ENCODE measurements at places on chromosomes 13 and 19.

DNA sequence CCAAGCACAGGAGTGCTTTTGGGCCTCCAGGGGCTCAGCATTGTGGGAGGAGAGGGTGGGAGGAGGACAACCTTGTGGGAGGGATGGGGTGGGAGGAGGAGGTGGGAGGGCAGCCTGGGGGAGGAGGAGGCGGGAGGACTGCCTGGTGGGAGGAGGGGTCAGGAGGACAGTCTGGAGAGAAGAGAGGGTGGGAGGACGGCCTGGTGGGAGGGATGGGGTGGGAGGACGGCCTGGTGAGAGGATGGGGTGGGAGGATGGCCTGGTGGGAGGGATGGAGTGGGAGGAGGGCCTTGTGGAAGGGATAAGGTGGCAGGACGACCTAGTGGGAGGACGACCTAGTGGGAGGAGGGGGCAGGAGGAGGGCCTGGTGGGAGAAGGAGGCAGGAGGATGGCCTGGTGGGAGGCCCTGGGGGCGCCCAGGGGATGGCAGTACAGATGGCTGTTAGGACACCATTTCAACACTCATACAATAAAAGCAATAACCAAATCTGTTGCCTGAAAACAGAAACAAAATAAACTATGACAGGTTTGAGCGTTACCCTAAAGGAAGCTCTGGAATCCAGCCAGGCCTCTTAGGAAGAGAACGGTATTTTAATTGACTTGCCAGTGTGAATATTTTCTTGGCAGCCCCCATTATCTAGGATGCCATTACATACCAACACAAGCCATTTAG lies 63.7 kb downstream of the CRYL1 start:
- no peak for DNase-seq

GRCh38 chr19:5360003-5360780 lies 19.6 kb upstream of the PTPRS start:
- no peak for DNase-seq

GRCh38 chr19:35040826-35041547 lies 534 bp upstream of the HPN start:
- DNase-seq: no peak

DNA sequence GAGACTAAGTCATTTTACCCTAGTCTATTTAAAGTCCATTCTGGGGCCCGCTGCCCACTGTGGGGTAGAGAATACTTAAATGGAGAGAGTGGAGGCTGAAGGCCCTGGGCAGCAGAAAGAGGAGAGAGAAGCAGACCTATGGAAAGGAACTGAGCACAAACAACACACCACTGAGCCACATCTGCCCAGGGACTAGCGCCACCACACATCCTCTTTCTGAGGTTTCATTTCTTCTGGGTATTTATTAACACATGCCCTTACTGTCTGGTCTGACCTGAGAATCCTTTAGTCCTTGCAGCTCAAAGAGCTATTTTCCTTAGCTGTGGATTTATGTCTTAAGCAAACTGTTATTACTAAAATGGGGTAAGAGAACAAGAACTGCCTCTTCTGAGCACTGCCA lies 154.0 kb downstream of the NALCN start:
- no peak for DNase-seq

- DNase-seq: no peak
Observed at GRCh38 chr13:112007191-112007590, 59.8 kb upstream of the SOX1 start.

- no peak for DNase-seq
Observed at GRCh38 chr13:42181381-42181953, 90.5 kb upstream of the AKAP11 start.

DNA sequence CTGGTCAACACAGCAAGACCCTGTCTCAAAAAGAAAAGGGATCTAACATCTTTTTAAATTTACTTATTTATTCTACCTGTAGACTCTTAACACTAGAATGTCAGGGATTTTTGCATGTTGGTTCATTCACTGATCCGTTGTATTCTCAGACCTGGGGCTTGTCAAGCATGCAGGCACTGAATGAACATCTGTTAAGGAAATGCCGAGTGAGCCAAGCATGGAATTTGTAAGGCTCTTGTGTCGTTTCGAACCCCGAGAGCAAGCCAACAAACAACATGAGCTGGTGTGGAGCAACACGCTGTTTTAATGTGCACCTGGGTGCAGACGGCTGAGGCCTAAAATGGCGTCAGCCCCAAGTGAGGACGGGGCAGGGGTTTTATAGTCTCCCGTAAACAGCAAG lies 10.0 kb upstream of the OR1M1 start:
- no peak for DNase-seq

GRCh38 chr19:43901395-43902390 lies 33.4 kb downstream of the ZNF45 start:
- DNase-seq: no peak

GRCh38 chr19:15161028-15161984 lies 39.5 kb downstream of the NOTCH3 start:
- DNase-seq: no peak

DNA sequence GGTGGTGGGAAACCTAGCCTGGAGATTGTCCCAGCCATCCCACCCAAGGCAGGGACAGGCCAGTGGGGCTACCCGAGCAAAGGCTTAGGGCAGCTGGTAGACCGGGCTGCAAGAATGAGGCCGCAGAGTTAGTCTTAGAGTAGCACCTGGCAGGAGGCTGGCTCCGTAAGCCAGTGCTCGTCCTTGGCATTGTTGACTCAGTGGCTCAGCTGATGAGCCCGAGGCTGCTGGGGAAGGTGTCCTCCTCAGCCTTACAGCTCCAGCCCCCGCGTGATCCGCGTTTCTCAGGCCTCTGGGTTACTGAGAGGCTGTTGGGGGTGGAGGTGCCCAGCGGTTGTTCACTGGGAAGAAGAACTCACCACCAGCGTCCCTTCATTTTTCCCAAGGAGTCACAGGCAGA lies 24.7 kb downstream of the PPP1R37 start:
- DNase-seq: no peak

Data from SIG-M5 (cell line).